Activated T-cell treated with anti-CD3 and anti-CD28 coated beads, Interleukin-2, amount 50 U/mL, for 72 hours (primary cell): ENCODE measurements at places on chromosomes 16 and 17.

- DNase-seq = no peak
Observed at GRCh38 chr17:7190276-7190917, 11.2 kb upstream of the ASGR1 start.

DNA sequence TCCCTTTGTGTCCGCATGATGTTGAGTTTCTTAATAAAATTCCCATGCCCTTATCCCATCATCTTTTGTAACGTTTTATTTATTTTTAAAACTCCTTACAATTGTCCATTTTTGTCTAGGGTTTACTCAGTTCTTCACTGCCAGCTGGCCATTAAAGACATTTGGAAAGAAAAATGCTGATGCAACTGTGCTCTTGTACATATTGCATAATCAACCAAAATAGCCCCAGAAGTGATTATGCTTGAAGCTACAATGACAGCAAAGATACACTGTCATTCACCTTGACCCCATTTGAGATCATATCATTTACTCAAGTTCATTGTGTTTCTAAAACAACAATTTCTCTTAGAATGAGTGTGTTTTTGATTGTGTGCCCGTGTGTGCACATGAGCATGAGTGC, 1074.6 kb upstream of the RBFOX1 start:
- DNase-seq = no peak

DNA sequence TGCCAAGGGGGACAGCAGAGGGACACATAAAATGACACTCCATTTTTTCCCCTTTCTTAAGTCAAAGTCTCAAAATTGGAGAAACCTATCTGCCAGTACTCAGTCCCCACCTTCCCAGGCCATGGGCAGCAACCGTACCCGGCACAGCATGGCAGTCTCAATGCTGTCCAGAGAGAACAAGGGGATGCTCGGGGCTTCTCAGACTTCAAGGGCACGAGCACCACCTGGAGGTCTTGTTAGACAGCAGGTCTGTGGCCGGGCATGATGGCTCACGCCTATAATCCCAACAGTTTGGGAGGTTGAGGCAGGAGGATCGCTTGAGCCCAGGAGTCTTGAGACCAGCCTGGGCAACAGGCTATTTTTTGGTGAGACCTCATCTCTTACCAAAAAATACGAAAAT, 3.2 kb downstream of the DNAH17 start:
- DNase-seq = no peak

- no peak for DNase-seq
Observed at GRCh38 chr17:72900654-72900971, 191.9 kb downstream of the SLC39A11 start.

GRCh38 chr17:50499721-50500120, 8.5 kb upstream of the MYCBPAP start:
- DNase-seq = no peak

- DNase-seq = no peak
Observed at GRCh38 chr16:87098976-87099720, 218.0 kb downstream of the C16orf95 start.

DNA sequence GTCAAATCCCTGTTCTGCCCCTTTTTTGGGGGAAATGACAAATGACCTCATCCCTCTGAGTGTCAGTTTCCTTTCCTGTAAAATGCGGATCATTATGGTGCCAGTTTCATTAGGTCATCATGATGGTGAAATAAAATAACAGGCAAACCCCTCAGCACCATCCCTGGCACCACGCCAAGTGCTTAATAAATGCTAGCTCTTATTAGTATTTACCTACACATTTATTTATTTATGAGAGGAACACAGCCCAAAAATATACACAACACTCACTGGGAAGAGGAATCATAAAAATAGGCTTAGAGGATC, 28.6 kb upstream of the GPRC5B start:
- no peak for DNase-seq

- DNase-seq = no peak
Observed at GRCh38 chr17:38439436-38439835, 11.2 kb downstream of the ARHGAP23 start.
